ENCODE measurements at places on chromosomes 4 and X.

GRCh38 chr4:5067908-5068307 lies 16.6 kb downstream of the STK32B start:
- no peak for DNase-seq

DNA sequence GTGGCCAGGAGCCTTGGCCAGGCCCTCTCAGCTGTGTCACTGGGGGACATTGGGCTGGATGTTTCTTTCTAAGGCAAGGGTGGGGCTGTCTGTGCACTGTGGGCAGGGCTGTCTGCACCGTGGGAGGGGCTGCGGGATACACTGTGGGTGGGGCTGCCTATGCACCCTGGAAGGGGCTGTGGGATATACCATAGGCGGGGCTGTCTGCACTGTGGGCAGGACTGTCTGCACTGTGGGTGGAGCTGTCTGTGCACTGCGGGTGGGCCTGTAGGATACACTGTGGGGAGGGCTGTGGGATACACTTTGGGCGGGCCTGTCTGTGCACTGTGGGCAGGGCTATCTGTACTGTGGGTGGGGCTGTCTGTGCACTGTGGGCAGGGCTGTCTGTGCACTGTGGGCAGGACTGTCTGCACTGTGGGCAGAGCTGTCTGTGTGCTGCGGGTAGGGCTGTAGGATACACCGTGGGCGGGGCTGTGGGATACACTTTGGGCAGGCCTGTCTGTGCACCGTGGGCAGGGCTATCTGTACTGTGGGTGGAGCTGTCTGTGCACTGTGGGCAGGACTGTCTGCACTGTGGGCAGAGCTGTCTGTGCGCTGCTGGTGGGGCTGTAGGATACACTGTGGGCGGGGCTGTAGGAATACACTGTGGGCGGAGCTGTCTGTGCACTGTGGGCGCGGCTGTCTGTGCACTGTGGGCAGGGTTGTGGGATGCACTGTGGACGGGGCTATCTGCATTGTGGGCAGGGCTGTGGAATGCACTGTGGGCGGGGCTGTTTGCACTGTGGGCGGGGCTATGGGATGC lies 31.1 kb downstream of the ACOX3 start:
- no peak for DNase-seq

- no peak for DNase-seq
Observed at GRCh38 chrX:23844502-23845138, 61.6 kb downstream of the SAT1 start.

DNA sequence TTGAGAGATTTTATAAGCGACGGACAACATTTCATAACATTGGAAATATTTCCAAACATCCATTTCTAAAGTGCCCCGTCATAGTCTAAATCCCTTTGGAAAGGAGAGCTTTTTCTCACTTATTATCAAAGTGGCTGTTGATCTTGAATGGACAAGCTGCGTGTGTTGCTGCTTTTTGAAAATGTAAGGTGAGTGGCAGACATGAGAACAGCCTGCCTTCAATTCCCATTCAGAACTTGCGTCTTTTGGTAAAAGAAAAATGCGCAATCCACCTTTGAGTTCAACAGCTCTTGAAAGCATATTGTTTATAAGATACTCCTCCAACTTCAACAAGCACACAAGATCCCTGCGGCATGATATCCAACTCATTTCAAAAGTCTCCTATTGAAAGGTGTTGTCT lies 138.2 kb upstream of the PSAPL1 start:
- DNase-seq: no peak

DNA sequence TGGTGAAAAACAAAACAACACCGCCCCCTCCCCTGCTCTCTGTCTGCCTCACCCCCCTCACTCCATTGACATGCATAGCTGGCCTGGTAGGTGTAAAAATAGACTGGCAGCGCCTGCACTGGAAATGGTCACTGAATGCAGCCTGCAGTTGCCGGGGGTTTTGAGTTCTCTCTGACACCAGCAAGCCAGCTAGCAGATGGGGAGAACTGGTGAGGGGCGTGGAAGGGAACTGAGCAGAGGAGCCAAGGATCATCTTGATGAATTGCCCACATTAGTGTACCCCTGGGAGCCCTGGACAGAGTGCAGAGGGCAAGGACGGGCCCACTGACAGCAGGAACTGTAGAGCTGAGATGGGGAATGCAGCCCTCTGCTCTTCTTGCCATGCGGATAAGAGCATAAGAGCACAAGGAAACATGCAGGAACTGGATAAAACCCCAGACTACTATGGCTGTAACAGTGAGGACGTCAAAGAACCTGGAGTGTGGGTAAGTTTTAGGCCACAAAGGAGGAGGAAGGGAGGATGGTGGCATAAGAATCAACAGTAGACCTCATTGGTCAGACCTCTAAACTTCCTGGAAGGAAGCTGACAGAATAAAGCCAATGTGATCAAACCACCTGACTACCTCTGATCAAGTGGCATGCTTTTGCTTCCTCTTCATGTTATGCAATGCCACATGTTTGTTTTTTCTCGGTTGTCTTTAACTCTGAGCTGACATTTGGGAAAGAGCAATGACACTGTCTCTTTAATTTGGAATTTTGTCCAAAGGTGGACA lies 96.3 kb downstream of the ANK2 start:
- DNase-seq: no peak

- no peak for DNase-seq
Observed at GRCh38 chr4:115575851-115576250, 462.4 kb upstream of the NDST4 start.

DNA sequence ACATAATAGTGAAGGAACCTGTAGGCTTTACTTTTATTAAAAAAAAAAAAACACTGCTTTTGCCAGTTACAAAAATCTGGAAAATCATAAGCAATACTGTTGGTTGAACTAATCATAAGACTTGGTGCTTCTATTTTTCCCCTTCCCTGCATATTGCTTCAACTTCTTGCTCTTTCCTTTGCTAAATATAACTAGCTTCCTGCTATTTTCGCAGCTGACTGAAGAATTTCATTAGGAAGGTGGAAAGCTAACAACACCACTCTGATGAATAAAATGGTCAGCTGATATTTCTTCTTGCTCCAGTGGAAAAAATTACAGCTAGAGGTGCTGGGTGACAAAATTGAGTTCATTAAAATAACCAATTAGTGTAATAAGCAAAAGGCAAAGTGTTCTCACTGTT lies 39.3 kb downstream of the MEPE start:
- DNase-seq: no peak

DNA sequence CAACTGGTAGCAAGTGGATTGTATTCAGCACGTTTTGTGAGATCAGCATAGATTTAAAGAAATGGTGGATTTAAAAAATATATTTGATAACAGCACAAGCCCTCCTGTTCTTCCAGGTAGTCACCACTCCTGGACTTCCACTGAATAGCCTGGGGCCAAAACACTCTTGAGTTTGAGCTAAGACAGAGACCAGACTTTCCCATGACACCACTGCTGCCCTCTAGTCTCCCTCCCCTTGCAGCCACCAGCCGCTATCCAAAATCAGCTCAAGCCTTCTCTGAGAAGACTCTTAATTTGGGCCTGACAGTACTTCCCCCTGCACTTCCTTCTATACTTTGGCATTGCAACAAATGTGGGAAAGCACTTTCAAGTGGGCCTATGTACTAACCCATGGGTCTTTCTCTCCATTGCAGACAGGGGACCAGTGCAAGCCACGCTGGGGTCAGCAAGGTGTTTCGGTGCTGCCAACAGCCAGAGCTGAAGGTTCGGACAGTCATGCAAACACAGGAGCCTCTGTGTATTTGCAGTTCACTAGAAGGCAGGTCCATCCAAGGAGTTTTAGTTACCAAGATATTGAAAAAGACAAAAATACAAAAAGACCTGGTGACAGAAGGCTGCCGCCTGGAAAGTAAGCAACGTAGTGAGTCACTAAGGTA lies 40.5 kb upstream of the KLHL13 start:
- DNase-seq: no peak

DNA sequence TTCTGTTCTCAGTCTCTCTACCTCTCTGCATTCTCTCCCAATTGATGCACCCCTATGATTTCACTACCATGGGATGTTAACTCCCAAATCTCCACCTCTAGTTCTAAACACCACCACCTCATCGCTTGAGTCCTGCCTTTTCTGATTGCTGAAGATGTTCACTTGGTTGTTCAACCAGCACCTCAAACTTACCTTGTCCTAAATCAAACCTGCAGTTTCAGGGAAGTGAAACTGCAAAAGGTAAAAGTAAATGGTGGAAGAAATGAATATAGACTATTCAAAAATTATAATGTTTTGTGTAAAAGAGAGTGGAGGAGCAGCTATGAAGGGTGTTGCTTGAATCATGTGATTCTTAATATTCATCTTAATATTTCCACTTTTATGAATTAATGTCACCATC lies 91.0 kb downstream of the PDE5A start:
- DNase-seq: no peak

- no peak for DNase-seq
Observed at GRCh38 chr4:105996845-105997244, 101.6 kb downstream of the NPNT start.

DNA sequence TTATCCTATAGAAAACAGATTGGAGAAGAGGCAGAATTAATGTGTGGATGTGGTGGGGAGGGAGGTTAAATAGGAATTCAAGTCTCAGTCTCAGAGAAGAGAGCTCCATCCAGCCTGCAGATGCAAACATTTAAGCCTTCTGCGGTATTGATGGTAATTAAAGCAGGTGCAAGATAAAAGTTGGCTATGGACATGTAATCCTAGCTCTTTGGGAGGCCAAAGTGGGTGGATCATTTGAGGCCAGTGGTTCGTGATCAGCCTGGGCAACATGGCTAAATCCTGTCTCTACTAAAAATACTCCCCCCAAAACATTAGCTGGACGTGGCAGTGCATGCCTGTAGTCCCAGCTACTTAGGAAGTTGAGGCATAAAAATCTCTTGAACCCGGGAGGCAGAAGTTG lies 332.7 kb downstream of the PABPC4L start:
- DNase-seq: no peak

All from NCI-H1417 treated with DMSO at 0.1 percent for 48 hours (cell line).